ENCODE measurements at places on chromosomes 16 and 17.

DNA sequence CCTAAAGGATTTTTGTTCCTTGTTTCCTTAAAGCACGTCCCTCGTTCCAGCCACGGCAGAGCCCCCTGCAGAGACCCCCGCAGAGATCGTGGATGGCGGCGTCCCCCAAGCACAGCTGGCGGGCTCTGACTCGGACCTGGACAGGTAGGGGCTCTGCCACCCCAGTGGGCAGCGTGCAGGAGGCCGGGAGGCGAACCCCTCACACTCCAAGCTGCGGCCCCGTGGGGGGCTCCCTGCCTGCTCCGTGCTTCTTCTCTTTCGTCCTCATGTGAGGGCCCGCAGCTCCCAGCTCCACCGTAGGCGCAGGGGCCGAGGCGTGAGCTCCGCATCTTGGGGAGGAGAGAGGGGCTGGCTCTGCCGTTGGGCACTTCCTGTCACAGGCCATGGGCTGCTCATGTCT lies 8.5 kb downstream of the TELO2 start:
- no peak for DNase-seq

- DNase-seq, result no peak
These were observed 23.6 kb downstream of the IRX5 start for GRCh38 chr16:54954220-54954619.

DNA sequence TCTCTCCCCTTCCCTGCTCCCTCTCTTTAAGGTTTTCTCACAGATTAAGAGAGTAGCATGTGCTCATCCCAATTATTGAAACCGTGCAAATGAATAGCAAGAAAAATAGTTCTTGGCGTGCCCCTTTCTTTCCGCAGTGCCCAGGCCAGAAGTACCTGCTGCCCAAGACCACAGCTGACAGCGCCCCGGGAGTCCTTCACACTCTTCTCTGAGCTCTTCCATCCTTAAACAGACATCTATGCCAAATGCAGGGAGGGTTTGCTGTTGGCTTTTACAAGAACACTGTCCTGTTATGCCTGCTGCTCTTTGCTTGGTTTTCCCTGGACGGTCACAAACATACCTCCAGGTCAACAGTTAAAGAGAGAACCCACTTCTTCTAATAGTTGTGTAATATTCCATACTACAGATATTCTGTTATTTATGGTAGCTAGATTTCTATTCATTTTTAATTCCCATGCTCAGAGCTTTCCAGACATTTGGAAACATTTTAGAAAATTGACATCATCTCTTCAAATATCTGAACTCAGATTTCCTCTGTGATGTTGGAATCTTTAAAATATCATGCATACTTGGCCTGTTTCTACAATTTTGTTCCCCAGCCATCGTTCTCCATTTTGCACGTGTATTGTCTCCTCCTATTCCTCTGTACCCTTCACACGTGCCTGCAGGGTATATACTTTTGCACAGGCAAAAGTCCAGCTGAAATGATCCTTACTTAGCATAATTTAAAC lies 416.7 kb downstream of the WWOX start:
- DNase-seq, result no peak

DNA sequence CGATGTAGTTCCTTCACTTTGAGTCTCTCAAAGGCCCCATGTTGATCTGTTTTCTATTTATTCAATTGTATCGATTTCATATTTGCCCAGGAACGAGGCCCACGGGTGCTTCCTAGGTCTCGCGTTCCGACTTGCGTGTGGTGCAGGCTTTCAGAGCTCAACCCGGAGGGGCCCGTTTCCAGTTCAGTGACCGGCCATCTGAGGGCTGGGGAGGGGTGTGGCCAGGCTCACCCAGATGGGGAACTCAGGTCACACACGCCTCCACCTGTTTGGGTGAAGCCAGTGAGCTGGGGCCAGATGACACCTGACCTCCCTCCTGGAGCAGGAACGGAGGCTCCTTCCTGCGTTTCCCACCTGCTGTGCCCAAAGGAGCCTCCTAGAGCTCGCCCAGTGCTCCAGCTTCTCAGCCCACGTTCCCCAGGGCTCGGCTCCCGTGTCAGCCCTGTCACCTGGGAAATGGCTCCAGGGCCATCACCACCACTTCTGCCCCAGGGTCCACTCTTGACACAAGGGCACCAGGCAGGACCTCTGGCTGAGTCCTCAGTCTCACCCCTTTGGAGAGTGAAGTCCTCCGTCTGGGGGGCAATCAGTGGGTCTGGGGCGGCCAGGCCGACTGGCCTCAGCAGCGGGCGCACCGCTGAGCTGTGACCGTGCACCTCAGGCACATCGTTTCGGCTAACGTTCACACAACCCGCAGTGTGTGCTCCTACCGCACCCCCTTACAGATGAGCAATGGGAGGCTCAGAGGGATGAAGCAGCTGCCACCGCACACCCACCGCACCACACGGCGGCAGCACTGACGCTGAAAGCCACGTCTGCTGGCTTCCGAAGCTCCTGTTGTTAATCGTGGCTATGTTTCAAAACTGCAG lies 18.0 kb downstream of the FOXF1 start:
- no peak for DNase-seq

DNA sequence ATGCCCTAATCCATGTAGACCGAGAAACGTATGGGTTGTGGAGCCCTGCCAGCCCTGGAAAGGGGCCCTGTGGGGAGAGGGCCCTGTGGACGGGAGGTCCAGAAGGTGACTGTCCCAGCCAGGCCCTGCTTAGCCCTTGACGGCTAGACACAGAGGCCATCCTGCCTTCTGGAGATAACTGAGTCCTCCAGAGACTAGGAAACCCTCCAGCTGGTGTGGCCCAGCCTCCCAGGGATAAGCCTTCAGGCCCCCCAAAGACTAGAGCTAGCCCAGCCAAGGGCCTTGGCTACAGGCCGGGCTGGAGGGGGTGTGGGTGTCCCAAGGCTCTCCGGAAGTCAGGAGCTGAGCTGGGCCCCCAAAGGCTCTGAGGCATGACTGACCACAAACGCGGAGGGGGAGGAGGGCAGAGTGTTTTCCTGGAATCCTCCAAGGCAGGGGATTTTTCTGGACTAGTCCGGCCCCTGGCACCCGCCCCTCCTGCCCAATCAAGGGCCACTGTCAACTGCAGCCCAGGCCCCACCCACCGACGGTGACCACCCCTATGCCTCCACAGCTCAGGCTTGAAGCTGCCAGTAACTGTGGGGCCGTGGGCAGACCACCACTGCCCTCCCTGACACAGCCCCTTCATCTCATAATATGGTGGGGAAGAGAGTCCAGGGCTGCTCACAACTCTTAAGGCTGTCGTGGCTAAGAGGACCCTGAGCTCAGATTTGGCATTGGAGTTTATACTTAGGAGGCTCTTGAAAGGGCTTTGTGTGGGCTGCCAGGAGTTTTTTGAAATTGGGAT lies 885 bp upstream of the VASN start:
- DNase-seq, result no peak

- DNase-seq, result no peak
These were observed 60.7 kb downstream of the WSB1 start for GRCh38 chr17:27354491-27355081.

- no peak for DNase-seq
These were observed 19.4 kb upstream of the SSTR5 start for GRCh38 chr16:1053121-1053521.

DNA sequence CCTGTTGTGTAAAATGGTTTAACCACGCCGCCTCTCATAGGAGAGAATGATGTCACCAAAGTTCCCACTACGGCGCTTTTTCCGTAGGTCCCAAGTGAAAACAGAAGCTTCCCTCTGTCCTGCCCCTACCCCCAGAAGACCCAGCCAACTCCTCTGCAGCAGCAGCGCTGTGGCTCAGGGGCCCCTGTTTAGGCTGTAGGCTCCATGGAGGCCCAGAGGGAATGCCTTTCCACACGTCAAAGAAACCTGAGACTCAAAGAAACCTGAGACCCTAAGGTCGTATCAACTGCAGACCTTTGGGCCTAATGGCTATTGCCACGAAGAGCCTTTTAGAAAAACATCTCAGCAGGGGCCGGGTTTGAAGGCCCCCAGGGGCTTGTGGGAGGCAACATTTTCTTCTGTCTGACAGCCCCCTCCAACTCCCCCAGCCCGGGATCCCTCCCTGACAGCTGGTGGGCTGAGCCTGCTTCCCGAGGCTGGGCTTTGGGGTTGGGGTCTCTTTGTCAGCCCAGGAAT lies 43.1 kb upstream of the MEAK7 start:
- DNase-seq, result no peak

DNA sequence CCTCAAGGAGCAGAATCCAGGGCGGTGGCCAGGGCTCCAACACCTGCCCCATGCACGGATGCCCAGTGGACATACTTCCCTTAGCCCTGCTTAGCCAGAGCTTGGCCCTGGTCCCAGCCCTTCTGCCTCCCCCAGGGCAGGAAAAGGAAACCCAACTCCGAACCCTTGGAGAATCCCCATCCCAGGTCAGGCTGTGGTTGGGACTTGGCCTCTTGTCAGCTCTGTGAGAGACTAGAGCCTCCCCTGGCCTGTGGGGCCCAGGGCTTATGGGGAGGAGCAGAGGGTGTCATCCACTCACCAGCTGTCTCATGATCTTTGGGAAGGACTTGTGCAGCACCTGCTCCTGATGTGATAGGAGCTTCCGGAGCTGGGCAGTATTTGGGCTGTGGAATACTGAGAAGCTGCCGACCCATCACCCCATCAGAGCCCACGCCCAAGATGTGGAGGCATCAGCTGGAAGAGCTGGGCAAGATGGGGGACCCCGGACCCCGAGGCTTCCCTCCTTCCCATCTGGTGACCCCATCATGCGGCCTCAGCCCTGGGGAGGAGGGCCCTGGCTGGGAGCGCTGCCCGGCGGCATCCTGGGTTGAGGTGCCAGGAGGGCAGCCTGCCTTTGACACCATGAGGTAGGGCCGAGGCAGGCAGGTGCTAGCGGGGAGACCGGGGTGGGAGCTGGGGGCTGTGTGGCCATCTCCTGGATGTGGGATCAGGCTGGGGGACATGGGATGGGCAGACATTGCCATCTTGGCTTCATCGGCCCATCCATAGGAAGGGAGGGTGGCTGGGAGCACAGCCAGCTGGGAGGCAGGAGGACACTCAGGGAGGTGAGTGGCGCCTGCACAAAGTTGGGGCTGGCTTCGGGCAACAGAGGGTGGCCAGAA lies 45.1 kb downstream of the TNFRSF13B start:
- DNase-seq, result no peak

DNA sequence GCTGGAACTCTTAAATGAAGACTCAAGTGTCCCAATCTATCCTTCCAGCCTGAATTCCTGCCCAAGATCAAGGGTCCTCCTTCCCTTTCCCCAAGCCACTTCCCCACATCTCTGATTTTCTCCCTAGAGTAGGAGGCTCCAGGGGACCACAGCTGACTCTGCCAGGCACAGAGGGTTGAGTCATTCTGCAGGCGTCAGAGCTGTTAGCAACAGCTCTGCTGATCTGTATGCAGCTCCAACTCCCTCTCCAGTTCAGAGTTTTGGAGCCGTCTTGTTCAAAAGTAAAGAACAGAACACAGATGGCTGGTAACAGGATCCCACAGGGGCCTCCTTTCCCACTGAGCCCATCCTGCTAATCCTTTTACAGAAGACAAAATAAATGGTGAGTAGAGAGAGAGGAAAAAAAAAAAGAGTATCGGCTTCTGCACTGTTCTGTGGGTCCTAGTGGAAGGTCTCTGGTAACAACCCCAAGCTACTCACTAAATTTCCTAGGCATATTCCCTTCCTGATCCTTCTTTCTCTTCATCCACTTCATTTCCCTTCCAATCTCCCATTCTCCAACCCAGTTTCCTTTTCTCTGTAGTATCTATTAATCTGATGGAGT lies 13.4 kb upstream of the TAOK1 start:
- DNase-seq, result no peak

DNA sequence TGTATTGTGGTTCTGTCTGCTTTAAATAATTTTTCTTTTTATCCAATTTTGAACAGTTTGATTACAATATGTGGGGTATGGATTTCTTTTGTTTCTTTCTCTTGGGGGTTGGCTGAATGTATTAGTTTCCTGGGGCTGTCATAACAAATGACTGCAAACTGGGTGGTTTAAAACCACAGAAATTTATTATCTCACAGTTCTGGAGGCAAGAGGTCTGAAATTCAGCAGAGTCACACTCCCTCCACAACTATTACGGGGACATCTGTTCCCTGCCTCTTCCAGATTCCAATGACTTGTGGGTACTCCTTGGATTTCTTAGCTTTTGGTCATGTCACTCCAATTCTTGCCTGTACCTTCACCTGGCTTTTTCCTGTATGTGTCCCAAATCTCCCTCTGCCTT lies 23.7 kb downstream of the COX11 start:
- DNase-seq, result no peak

DNA sequence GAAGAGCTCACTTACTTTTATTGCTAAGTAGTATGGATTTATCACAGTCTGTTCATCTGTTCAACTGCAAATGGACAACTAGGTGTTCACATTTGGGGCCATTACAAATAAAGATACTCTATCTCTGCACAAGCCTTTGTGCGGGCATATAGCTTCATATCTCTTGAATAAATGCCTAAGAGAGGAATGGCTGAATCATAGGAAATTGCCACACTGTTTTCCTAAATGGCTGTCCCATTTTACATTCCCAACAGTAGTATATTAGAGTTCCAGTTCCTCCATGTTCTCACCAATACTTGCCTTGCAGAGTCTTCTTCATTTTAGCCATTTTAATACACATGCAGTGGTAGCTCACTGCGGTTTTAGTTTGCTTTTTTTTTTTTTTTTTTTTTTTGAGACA lies 20.5 kb downstream of the NSMCE1 start:
- no peak for DNase-seq

Data from progenitor cell of endocrine pancreas (in vitro differentiated cells).